ENCODE measurements at places on chromosomes 6 and 20.
A peak's percentile ranks its signal among the peaks of the same experiment; 100 is the strongest.

- DNase-seq, result no peak
Observed at GRCh38 chr20:17761604-17762003, 61.8 kb downstream of the BANF2 start.

DNA sequence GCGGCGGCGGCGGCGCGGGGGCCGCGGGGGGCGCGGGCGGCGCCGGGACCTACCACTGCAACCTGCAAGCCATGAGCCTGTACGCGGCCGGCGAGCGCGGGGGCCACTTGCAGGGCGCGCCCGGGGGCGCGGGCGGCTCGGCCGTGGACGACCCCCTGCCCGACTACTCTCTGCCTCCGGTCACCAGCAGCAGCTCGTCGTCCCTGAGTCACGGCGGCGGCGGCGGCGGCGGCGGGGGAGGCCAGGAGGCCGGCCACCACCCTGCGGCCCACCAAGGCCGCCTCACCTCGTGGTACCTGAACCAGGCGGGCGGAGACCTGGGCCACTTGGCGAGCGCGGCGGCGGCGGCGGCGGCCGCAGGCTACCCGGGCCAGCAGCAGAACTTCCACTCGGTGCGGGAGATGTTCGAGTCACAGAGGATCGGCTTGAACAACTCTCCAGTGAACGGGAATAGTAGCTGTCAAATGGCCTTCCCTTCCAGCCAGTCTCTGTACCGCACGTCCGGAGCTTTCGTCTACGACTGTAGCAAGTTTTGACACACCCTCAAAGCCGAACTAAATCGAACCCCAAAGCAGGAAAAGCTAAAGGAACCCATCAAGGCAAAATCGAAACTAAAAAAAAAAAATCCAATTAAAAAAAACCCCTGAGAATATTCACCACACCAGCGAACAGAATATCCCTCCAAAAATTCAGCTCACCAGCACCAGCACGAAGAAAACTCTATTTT, 2.0 kb downstream of the FOXC1 start:
- DNase-seq, result no peak

DNA sequence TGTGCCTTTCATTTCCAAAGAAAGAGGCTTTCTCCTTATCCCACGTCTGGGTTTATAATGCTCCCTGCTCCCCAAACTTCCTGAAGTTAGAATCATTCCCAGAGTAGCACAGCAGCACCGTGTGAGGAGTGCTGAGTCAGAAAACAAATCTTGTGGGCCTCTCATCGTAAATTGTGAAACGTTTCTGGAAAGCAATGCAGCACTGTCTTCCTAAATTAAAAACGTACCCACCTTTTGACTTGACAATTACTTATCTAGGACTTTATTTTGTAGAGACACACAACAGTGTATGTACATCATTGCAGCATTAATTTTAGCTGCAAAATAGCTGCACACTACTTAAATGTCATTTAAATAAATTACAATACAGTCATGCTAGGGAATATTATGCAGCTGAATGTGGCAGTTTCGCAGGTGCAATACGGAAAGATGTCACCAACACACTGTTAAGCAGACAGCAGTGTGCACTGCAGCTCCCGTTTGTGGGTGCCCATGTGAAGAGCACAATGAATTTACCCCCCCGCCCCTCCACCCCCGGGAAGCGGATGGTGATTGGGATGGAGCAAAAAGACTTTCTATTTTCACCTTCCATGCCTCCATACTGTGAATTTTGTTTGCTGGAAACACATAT, 30.8 kb downstream of the RRBP1 start:
- DNase-seq, result no peak

DNA sequence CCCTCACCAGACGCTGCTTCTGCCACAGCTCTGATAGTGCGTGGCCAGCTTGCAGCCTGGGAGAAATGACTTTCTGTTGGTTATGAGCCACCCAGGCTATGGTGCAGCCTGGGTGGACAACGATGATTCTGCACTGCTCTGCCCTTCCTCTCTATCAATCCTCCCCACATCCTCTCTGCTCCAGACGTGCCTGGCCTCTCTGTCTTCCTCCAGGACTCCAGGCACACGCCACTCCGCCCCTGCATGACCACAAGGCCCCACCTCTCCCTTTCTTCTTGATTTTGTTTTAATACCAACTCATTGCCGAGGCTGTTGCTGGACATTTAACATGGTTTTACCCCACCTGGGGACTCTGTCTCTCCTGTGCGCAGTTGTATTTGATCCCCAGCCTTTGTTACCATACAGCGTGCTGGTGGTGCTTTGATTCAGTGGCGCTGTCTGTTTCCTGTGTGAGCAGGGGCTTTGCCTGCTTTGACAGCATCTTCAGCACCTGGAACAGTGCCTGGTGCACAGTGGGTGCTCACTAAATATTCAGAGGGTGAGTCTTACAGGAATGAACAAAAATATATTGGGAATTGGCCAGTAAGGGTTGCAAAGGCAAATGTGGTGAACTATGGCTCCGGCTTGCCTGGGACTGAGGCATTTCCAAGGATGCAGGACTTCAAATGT, 280.9 kb downstream of the CDH26 start:
- no peak for DNase-seq

DNA sequence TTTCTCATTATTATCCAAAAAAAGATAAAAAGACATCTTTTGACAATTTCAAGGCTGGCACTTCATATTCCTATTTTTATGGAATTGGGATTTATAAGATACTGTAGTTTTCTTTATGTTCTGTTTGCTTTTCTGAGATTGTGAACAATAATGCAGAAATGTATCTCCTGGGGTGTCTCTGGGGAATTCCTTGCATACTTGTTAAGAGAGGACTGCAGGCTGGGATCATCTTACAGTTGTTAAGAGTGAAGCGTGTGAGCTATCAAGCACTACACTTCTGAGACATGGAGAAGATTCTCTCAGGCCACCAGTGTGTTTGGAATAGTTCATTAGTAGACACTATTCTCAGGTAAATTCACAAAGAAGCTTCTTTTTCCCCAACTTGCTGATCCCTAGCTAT, 963.3 kb upstream of the GJE1 start:
- DNase-seq, result peak; percentile 58

- DNase-seq, result no peak
Observed at GRCh38 chr6:37648465-37649330, 49.0 kb downstream of the MDGA1 start.
